ENCODE measurements at places on chromosomes 11 and 22.
A peak's percentile ranks its signal among the peaks of the same experiment; 100 is the strongest.

DNA sequence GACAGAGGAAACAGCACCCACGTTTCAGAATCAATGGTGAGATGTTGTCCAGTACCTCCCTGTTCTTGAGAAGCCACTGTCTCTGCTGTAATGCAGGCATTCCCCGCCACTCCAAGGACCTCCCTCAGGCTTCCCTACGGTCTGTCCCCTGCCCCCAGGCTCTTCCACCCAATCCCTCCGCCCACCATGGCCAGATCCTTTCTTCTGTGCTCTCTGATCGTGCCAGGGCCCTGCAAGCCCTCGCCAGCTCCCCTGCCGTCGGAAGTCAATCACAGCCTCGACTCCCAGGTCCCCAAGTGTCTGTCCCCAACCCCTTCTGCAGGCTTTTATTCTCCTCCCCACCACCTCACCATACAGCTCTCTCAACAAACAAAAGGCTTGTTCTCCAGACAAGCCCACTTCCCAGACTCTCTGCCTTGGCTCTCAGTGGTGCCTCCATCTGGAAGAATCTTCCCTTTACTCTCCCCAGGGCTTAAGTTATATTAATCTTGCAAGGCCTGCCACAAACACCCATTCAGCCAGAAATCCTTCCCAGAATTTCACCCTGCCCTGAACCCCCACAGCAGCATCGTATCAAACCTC is 13.7 kb downstream of the SCN4B start:
- DNase-seq = no peak

DNA sequence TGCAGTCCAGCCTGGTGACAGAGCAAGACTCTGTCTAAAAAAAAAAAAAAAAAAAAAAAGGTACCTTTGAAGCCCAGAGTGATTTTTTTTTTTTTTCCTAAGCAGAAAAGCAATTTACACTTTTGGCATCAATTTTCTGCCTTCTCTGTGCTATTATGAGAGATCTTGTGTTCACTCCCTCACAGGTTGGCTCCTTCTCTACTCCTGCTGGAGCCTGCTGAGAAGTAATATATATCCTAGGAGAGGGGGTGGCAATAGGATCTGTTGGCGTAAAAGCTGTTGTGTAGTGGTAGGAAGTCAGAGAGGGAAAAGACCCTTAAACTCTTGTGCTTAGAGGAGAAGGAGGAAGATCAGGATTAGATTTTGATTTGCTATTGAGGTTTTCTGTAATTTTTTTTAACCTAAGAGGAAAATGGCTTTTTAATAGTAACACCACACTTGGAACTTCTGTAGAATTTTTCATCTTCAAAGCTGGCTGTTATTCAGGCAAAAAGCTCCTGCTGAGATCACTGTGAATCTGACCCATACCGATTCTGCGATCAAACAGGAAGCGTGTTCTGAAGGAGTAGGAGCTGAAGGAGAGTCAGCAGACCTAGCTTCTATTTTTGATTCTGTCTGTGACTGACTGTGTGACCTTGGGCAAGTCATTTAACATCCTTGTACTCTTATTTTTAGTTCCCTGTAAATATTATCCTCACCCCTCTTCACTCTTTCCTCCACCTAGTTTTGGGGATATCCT is 77.7 kb downstream of the TRIM44 start:
- no peak for DNase-seq

GRCh38 chr22:17851759-17852158 is 77.5 kb upstream of the BID start:
- DNase-seq = no peak

DNA sequence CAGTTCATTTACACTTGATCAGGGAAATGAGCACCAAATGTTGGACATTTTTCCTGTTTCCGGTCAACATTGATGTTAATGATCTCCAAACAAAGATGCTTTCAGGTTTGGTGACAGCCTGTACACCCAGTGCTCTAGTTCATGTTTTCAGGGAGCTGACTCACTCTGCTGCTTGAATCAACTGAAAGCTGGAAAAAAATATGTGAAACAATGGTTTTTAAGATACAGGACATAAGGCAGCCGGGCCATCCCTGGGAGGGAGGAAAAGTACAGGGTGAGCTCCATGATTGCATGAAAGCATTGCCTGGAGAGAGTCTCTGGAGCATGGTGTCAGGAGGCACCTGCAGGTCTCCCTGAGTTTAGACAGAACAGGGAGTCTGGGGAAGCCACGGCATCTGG is 259.6 kb downstream of the TBC1D22A start:
- no peak for DNase-seq

GRCh38 chr11:122523846-122524805 is 131.4 kb upstream of the UBASH3B start:
- DNase-seq = peak; percentile 53

DNA sequence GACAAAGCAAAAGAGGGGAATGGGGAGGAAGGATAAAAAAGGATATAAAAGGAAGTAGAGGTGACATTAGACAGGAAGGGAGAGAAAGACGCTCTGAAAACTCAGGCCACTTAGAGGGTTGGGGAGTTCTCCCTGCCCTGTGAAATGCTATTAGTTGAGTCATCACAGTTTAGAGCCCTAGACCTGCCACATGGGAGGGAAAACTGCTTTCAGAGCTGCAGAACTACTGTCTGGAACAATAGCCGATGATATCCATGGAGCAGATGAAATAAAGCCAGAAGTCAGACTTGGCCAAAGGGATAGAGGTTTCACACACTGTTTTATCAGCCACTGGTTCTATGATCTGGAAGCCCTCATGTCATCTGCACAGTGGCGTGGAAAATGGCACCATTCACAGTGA is 157.9 kb downstream of the NCAM1 start:
- peak; percentile 2 for DNase-seq

- no peak for DNase-seq
Observed at GRCh38 chr22:46363611-46364321, 28.3 kb downstream of the TRMU start.

DNA sequence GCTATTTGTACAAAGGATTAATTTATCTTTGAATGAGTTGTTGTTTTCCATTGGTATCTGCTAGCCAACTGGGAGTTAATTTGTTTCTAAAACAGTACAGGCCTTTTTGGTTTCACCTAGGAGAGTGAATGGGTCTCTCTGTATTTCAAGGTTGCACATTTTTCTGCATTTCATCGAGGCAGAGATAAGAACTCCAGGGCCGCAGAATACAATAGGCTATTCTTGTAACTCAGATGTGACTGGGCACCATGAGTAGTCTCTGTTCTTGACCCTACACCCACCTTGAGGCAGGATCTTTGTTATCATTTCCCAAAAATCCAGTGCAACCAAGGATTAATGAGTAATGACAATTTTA is 51.7 kb upstream of the OR9Q1 start:
- DNase-seq = no peak

GRCh38 chr11:86589856-86590589 is 82.4 kb downstream of the ME3 start:
- no peak for DNase-seq
